Esophagus mucosa (tissue), 1 donor: ENCODE measurements at places on chromosomes 12 and 14. TPM values are rescaled to one million over a fixed set of nuclear protein-coding genes. Genes with fewer than 3 reads are reported as not detected.
A peak's percentile ranks its signal among the peaks of the same experiment; 100 is the strongest.

GRCh38 chr12:108788076-108788782 is 56.9 kb upstream of the CORO1C start:
- no peak for ATAC-seq

DNA sequence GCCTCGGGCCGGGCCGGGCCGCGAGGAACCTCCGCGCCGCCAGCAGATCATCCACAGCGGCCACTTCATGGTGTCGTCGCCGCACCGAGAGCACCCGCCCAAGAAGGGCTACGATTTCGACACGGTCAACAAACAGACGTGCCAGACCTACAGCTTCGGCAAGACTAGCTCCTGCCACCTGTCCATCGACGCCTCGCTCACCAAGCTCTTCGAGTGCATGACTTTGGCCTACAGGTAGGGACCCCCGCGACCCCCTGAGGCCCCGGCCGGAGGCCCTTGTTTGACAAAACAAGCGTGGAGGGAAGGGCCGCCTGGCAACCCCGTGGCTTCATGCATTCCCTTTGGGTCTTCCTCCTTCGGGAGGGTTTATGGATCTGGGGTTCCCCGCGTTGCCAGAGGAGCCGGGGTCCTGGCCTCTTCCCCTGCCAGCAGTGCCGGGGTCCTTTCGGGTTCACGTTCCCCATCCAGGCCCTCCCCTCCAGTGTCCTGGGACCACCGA is 526 bp downstream of the MLXIP start:
- ATAC-seq: peak; percentile 1

- no peak for ATAC-seq
Measured at GRCh38 chr12:117552971-117553370, 191.5 kb upstream of the NOS1 start.

GRCh38 chr14:71467361-71467811 is 464.8 kb upstream of the RGS6 start:
- no peak for ATAC-seq

Gene KRT6C
- 2,886 TPM for total RNA-seq

DNA sequence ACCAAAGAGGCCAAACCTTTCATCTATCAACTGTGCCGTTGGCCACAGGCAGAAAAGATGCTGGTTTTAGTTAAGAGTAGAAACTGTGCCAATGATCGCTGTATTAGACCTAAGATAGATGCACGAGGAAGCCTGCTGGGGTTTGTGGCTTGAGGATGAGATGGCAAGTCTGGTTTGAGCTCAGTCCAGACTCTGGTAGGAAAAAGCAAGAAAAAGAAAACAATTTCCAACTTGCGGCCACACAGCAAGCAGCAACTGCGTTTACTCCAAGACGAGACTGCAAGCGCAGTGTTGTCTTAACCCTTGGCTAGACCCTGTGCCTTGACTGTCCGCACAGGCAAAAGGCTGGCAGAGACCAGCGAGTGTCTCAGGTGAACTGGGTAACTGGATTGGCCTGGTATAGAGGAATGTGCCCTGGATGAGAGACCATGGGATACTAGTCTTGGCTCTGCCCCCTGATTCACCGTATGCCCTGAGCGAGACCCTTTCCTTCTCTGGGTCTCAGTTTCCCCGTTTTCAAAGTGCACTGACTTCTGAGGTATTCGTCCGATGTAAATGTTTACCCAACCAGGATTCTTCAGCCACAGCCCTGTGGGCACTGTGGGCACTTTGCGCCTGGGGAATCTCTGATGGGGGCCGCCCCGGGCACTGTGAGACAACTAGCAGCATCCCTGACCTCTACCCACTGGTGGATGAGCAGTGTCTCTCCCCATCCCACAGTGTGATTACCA is 113.4 kb downstream of the DICER1 start:
- no peak for ATAC-seq

Gene RPS6KL1
- total RNA-seq: 1.7 TPM

DNA sequence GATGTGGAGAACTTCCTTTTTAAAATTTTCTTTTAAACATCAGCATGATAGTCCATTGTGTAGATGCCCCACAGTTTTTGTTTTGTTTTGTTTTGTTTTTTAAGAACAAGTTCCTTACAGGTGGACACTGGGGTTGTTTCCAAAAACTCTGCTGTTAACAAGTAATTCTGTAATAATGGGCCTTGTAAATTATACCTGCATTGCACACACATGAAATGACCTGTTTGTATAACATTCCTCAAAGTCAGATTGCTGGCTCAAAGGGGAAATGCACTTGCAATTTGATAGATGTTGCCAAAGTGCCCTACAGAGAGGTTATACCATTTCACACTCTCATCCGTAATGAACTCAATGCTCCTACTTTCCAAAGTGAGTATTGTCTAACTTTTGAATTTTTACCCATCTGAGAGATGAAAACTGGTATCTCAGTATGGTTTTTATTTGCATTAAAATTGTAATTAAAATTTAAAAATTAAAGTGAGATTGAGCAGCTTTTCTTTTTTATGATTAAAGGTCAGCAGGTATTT is 89.2 kb downstream of the SPPL3 start:
- ATAC-seq: no peak

DNA sequence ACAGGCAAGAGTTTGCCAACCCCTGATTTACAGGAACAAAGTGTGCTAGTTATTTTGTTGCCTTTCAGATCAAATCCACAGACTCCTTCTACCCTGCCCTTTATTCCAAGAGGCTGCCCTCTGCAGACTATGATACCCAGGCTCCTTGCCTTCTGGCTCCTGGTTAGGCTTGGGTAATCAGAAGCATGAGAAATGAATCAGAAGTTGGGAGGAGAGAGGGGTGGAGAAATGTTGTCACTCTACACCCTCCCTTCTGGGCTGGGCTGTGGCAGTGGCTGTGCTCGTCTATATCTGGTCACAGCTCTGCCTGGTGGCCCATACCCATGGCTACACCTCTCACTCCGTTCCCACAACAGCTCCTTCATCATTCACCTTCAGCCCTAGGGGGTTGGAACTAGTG is 204.6 kb upstream of the PLXNC1 start:
- ATAC-seq: peak; percentile 85

Gene AGAP2
- total RNA-seq: 0.64 TPM

- ATAC-seq: no peak
Measured at GRCh38 chr12:42482041-42482747, 107.4 kb downstream of the PRICKLE1 start.

GRCh38 chr14:85599939-85600338 is 70.0 kb downstream of the FLRT2 start:
- no peak for ATAC-seq

DNA sequence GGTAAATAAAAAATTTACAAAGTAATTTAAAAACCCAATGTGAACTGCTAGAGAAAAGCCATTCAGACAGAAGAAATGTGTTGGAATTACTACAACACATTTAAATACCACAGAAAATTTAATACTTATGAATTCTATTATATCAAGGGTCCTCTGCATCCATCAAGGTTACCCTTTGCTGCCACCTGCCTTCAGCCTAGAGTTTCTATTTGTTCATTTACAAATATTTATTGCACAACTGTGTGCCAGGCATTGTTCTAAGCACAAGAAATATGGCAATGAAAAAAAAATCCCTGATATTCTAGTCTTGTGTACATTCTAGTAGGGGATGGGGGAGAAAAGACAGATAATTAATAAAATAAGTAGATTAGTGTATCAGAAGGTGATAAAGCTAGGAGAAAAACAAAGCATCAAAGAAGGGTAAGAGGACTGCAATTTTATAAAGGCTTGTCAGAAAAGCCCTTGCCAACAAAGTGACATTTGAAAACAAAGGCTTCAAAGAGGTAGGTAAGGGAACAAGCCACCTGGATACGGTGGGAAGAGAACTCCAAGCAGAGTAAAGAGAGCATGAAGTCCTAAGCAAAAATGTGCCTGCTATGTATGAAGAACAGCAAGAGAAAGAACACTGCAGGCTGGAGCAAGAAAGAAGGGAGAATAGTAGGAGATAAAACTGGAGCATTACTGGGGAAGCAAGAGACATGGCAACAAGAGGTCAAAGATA is 59.1 kb upstream of the SLC6A13 start:
- ATAC-seq: no peak

DNA sequence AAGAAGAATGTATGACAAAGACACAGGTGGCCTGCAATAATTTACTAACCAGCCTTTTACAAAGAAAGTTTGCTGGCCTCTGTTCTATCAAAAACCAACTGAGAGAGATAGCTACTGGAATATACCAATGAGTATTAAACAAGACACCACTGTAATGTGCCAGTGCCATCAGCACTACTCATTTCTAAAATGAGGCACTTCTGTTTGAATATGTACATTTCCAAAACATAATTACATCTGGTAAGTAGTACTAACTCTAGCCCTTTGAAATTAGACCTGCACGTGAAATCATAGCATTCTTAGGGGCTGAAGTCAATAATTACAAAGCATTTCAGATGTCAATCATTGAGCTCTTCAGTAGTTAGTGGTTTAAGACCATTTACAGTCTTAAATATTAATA is 6.9 kb upstream of the SYCP3 start:
- no peak for ATAC-seq

- no peak for ATAC-seq
Measured at GRCh38 chr12:107955966-107956643, 173.0 kb upstream of the WSCD2 start.

DNA sequence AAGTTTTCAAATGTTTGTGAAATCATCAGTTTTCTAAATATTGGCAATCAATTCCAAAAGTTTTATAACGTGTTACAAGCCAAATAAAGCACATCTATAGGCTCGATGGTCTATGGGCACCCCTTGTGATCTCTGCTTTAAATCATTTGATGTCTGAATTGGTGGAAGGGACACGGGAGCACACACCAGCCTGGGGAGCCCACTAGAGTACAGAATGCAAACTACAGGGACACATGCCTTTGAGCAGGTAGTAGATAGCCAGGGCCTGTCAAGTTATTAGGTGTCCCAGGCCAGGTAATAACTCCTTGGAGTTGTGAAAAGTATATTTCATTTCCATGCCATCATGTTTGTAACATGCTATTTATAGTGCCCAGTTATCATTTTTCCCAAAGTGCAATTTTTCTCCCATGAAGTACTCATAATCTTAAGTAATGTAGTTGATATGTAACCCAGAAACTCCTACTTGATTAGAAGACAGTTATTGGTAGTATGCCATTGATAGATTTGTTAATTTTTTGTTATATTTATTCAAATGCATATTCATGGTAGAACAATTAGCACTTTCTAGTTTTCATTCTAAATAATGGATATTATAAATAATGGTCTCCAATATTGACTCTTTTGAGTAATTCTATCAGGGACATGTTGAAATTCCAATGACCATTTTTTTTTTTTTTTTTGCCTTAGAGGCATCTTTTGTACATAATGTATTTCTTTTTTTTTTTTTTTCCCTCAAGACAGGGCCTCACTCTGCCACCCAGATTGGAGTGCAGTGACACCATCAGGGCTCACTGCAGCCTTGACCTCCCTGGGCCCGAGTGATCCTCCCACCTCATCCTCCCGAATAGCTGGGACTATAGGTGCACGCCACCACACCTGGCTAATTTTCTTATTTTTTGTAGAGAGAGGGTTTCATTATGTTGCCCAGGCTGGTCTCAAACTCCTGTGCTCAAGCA is 96.9 kb upstream of the FGD4 start:
- peak; percentile 87 for ATAC-seq
